B cell (primary cell): ENCODE measurements at places on chromosomes 6 and 20. TPM values are rescaled to one million over a fixed set of nuclear protein-coding genes. Genes with fewer than 3 reads are reported as not detected.

Gene BCAS4
- 88.2 and 91.0 TPM in 2 replicates for total RNA-seq

Gene DSP
- total RNA-seq: not detected in 2 replicates

Gene CST3
- 1.0 and 1.2 TPM in 2 replicates for total RNA-seq

Gene MPIG6B
- total RNA-seq: 0.24 and 0.54 TPM in 2 replicates

Gene OOEP
- 0.97 TPM in 1 of 2 replicates, not detected in the other for total RNA-seq

Gene SNAP25
- total RNA-seq: not detected in 2 replicates

Gene ZSCAN23
- total RNA-seq: 0.78 and 0.79 TPM in 2 replicates

Gene POM121L2
- total RNA-seq: not detected in 2 replicates

Gene RSPH9
- total RNA-seq: 0.15 TPM in 1 of 2 replicates, not detected in the other

Gene SCP2D1
- total RNA-seq: not detected in 2 replicates

Gene PGC
- total RNA-seq: not detected in 2 replicates

Gene NTSR1
- total RNA-seq: not detected in 2 replicates

Gene TNFRSF6B
- not detected in 2 replicates for total RNA-seq

Gene TNXB
- total RNA-seq: 19.0 and 22.7 TPM in 2 replicates

Gene PI16
- 1.1 and 1.4 TPM in 2 replicates for total RNA-seq

Gene KIAA0408
- total RNA-seq: 0.34 and 0.64 TPM in 2 replicates

Gene CST9L
- total RNA-seq: not detected in 2 replicates

Gene CENPW
- total RNA-seq: 0.81 and 1.3 TPM in 2 replicates

Gene PTCRA
- not detected in 2 replicates for total RNA-seq

Gene AVP
- total RNA-seq: 4.5 and 7.0 TPM in 2 replicates

Gene TFEB
- 147 and 148 TPM in 2 replicates for total RNA-seq

Gene SLC22A3
- total RNA-seq: not detected in 2 replicates

Gene IRF4
- 129 and 142 TPM in 2 replicates for total RNA-seq

Gene RING1
- 43.4 and 44.2 TPM in 2 replicates for total RNA-seq

Gene SLC22A2
- not detected in 2 replicates for total RNA-seq

Gene TRAPPC3L
- total RNA-seq: not detected in 2 replicates

Gene MLN
- not detected in 2 replicates for total RNA-seq

Gene PET117
- 10.7 and 13.0 TPM in 2 replicates for total RNA-seq

Gene DYNLT2
- 6.9 and 7.2 TPM in 2 replicates for total RNA-seq

Gene ESR1
- 3.7 and 5.9 TPM in 2 replicates for total RNA-seq

Gene C20orf144
- total RNA-seq: 0.27 and 0.44 TPM in 2 replicates

Gene KCNK15
- 0.17 TPM in 1 of 2 replicates, not detected in the other for total RNA-seq

Gene RAMACL
- 2.7 and 3.3 TPM in 2 replicates for total RNA-seq

Gene KCNK5
- total RNA-seq: 0.07 TPM in 1 of 2 replicates, not detected in the other

Gene TBC1D22B
- total RNA-seq: 11.2 and 12.5 TPM in 2 replicates

Gene KHDRBS2
- 9.4 and 10.6 TPM in 2 replicates for total RNA-seq

Gene SLC13A3
- total RNA-seq: 0.20 and 0.49 TPM in 2 replicates

Gene FOXQ1
- not detected in 2 replicates for total RNA-seq

Gene MYB
- 1.1 and 1.4 TPM in 2 replicates for total RNA-seq
